ENCODE measurements at places on chromosomes 11 and 22.
A peak's percentile ranks its signal among the peaks of the same experiment; 100 is the strongest.

DNA sequence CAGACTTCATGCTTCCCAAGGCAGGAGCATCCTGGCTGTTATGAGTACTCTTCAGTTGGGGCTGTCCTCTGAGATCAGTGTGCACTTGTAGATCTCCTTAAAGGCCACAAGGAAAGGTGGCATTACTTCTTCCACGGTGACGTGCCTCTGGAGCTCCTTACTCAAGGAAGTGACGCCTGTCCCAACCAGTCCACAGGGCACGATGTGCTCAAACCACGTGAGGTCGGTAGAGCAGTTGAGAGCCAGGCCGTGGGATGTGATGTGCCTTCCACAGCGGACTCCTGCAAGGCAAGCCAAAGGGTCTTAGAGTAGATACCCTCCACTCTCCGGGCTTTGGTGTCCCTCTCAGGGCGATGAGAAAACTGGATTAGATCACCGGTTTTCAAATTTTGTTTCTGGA is 1.4 kb downstream of the LIPT2 start:
- no peak for DNase-seq

DNA sequence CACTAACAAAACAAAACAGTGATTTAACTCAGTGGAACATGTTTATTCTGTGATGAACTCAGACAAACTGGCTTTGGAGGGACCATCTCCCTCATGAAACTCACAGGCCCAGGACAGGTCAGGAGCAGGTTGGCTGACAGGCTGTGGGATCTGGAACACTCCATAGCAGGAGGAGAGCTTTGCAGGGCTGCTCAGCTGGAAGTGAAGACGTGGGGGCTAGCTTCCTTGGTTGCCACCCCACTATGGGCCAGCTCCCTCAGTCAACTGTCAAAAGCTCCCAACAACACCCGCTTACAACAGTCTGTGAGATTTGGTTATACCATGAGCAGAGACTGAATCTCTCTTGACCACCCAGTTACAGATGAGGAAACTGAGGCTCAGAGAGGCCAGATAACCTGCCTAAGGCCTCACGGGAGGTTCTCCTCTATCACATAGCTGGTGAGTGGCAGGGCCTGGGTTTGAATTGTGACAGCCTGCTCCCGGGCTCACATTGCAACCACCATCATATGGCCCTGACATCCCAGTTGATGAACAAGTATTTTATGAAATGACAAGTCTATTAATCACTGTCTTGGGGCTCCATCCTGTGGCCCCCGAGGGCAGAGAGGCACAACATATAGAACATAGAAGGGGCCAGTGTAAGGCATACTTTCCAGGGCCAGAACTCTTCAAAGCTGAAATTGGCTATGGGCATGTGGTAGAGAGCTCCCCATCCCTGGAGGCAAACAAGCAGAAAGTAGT is 473.4 kb downstream of the MN1 start:
- DNase-seq = no peak

DNA sequence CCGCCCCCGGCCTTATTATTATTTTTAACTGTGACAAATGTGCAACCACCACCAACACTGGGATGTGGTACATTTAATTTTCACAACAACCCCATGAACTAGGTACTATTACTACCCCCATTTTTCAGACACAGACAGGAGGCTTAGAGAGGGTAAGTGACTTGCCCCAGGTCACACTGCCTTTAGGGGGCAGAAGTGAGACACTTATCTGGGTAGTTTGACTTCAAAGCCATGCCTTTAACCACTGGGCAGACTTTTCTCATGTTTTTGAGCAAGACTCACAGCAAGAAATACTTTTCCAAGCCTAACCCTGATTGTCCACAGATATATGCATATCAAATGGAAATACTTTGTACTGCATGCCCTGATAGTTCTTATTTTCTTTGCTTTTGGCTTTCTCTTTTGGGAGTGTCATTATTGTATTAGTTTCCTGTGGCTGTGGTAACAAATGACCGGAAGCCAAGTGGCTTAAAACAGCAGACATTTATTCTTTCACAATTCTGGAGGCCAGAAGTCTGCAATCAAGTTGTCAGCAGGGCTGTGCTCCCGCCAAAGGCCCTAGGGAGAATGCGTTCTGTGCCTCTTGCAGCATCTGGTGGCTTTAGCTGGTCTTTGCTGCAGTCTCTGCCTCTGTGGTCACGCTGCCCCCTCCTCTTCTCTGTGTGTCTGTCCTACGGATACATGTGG is 110.8 kb downstream of the GRIK4 start:
- no peak for DNase-seq

GRCh38 chr22:36480941-36481392 is 473 bp downstream of the TXN2 start:
- DNase-seq = no peak

DNA sequence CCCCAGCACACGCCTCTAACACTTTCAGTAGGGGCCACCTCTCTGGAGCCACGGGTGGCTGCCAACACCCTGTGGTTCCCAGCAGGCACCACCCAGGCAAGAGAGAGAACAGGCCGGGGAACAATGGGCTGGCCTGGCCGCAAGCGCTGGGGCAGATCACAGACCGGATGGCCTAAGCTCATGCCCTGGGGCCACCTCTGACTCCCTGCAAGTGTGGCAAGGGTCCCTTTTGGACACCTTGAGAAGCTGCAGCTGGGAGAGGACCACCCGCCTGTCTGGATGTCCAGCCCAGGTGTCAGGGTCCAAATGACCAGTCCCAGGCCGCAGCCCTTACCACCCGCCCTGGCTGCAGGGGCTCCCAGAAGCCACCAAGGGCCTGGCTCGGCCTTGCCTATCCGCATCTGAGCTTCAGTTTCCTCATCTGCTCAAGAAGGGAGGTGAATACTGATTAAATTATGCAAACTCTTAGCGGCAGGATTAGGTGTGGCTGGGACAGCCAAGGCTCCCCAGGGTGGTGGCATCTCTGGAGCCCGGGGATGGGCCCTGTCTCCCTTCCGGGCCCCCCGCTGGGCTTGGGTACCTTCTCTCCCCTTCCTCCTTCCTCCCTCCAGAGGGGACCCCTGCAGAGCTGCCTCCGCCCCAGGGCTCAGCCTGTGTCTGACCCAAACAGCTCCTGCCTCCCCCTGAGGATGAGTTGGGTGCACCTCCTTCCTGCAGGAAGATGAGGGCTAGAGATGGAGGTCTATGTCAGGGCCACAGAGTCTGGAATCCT is 785 bp upstream of the SUSD2 start:
- no peak for DNase-seq

GRCh38 chr11:133559382-133559781 is 27.1 kb upstream of the OPCML start:
- no peak for DNase-seq

DNA sequence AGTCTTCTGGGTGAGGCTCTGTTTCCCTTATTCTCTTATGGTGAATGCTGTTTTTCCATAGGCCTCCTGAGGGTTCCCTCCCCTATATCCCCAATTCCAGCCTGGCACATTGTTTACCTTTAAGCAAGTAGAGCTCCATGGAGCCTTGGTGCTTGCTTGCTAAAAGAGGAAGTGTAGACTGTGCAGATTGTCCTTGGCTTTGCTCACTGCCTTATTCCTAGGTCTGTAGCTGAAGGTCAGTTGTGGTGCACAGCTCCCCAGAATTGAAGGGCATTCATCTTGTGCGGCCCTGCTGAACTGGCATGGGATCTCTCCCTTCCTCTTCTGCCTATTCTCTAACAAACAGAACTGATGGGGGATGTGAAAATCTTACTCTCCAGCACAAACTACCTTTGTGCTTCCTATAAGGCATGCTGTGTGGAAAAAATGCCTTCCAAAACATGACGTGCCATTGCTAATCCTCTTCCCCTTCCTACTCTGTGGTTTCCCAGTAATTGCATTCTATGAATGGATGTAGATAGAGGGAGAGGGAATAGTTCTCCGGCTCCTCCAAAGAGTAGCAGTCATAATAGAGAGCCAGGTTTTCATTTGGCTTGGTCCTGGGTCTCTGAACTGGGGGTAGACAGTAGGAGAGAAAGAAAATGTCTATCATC is 34.2 kb upstream of the PLET1 start:
- DNase-seq = no peak

- no peak for DNase-seq
These were observed 6.4 kb downstream of the BATF2 start for GRCh38 chr11:64990222-64990923.

DNA sequence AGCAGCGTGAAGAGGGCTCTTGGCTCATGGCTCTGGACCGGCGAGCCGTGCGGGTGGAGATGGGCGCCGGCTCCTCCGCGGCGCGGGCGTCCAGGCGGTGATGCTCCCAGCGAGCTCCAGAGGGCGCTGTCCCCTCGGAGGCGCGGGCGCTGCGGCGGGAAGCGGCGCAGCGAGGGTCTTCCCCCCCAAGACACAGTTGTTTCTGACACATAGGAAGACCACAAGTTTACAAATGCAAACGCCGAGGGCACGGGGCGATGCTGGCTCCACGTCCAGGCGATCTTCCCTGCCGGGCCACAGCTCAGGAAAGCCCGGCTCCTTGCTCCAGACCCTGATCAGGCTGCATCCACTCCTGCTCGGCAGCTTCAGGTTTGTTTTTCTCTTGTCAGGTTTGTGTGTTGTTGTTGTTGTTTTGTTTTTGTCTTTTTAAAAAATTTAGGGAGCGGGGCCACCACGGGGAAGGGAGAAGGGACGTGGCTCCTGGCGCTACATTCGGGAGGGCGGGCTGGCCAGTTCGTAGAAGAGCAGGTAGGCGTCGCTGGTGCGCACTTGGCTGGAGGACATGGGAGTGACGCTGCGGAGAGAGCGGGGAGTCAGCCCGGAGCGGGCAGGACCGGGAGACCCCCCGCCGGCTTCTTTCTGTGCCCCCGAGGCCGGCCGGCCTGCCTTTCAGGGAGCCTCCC is 10.0 kb upstream of the MFRP start:
- peak; percentile 48 for DNase-seq

GRCh38 chr11:66835768-66836405 is 7.4 kb upstream of the RCE1 start:
- DNase-seq = no peak

GRCh38 chr11:31606893-31607292 is 97.3 kb downstream of the ELP4 start:
- no peak for DNase-seq

Data from activated CD4-positive, CD25-positive, alpha-beta regulatory T cell (primary cell).